ENCODE measurements at places on chromosomes 12 and 14.

GRCh38 chr12:131928080-131928710, 881 bp upstream of the PUS1 start:
- no peak for DNase-seq

- DNase-seq: no peak
These were observed 22.4 kb upstream of the CCDC63 start for GRCh38 chr12:110824342-110824741.

DNA sequence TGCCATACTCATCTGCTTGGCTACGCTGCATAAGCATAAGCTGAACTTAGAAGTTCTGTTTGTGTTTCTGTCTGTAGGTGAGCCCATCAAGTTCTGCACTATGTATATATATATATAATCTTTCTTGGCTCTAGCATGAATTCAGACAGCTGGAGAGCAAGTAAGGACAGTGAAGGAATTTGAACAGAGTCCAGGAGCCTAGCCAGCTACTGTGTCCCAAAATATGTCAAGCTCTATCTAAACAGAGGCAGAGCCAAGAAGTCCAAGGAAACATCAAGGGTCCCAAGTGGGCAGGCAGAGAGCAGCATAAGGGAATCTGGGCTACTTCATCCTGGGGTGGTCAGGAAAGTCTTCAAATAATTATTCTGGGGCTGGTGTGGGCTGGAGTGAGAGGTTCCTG, 118.5 kb upstream of the NPAS3 start:
- DNase-seq: no peak

GRCh38 chr12:28824849-28825248, 324.2 kb upstream of the FAR2 start:
- no peak for DNase-seq

DNA sequence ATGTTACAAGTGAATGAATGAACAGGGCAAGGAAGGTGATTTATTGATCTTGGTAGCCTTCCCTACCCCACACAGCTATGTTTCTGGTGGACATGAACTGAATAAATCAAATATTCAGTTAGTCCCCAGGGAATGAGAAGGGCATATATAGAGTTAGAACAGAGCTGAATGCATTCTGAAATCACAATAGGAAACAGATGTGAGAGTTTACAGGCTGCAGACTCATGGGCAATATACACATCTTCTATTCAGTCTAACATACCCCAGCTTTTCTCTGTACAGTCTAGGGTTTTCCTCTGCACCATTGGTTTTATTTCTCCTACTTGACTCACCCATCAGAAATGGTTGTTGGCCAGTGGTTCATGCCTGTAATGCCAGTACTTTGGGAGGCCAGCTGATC, 7.3 kb upstream of the STX2 start:
- DNase-seq: no peak

- no peak for DNase-seq
These were observed 38.5 kb downstream of the GNPTAB start for GRCh38 chr12:101792046-101792931.

GRCh38 chr14:51317373-51317772, 77.3 kb downstream of the TMX1 start:
- no peak for DNase-seq

- DNase-seq: no peak
These were observed 46.9 kb upstream of the BCL11B start for GRCh38 chr14:99318959-99319295.

GRCh38 chr12:88361493-88361892, 218.8 kb downstream of the KITLG start:
- DNase-seq: no peak

DNA sequence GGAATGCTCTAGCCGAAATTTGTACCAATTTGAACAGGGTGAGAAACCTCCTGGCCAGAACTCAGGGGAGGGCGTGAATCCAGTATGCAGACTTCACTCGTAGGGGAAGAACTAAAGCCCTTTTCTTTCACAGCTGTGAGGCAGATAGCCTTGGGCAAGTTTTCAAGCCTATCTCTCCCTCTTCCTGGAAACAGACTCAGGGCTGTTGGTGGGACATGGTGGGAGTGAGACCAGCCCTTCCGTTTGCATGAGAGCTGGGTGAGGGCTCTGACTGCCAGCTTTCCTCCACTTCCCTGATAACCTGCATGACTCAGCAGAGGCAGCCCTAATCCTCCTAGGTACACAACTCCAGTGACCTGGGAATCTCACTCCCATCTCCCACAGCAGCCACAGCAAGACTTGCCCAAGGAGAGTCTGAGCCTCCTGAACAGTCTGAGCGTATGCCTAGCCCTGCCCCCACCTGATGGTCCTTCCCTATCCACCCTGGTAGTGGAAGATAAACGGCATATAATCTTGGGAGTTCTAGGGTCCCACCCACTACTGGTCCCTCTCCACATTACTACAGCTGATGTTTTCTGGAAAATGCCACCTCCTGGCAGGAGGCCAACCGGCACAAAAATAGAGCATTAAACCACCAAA, 170.1 kb upstream of the AMIGO2 start:
- DNase-seq: no peak

DNA sequence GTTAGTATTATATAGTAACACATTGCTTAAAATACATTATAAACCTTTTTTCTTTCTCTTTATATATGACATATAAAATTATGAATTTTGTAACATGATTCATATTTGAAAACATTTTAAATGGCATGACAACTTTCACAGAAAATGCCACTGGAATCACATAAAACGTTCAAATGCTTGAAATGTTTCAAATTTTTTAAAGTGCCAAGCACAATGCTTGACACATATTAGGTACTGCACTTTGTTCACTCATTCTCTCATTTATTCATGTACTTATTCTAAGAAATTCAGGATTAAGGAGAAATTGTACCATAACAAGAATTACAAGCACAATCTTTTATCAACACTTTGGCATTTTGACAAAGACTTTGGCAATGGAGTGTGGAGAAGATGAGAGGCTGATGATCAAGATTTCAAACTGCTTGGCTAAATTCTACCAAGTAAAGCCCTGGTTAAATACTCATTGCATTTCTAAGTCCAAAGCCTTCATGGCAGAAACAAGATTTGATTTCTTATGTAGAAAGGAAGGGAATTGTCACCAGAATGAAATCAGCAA, 232.2 kb downstream of the C12orf50 start:
- DNase-seq: no peak

GRCh38 chr12:98870504-98870903, 225.4 kb downstream of the APAF1 start:
- no peak for DNase-seq

- no peak for DNase-seq
These were observed 195.5 kb upstream of the BTG1 start for GRCh38 chr12:92341065-92341668.

- DNase-seq: no peak
These were observed 162.2 kb downstream of the STXBP6 start for GRCh38 chr14:24887623-24888304.

DNA sequence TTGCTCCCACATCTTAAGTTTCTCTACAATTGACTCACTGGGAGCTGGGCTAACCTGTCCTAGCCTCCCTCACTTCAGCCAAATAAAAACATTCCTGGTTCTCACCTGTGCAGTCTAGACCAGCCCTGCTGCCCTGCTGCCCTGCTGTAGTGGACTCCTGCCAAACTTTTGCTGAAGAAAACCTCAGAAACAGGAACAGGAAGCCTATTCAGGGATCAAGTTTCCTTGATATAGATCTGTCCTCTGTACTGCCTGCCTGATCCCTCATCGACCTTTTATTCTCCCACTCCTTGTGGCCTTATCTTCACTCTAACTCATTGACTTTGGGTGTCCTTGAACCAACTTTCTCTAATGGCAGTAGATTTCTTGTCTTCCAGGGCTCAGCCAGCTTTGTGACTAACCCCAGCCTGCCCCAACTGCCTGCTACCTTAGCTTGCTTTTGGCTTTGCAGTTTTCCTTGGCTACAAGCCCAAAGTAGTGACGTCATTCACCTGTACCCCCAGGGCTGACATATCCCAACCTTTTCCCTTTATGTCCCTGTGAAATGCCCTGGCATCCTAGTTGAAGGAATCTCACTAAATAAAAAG, 234.8 kb downstream of the DUSP6 start:
- DNase-seq: no peak

DNA sequence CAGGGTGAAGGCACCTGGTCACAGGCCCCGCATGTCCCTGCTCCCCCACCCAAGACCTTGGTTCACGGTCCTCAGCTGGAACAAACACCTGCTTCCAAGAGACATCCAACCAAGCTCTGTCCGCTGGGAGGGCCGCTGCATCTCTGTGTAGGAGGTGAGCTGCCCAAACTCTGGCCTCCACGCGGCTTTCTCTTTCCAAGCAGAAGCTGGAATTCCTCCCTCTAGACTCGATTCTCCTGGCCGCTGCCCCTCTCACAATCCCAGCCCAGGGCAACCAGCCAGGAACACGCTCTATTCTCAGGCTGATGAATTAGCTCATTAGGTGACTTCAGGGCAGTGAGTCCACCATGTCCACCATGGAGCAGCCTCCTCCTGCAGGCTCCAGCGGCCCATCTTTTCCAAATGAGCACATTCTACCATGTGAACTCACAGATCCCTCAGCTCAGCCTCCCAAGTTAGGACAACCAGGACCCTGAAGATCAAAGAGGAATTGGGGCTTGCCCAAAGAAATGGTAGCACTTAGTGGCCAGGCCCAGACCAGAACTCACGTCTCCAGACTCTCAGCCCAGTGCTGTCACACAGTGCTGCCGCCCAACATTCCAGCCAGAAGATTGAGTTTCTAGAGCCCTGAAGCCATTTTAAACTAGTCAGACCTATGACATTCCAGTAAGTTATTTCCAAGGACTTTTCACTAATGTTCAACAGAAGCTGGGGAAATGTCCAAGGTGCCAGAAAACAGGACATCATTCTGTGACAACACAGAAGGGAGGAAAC, 146.6 kb downstream of the ANO2 start:
- no peak for DNase-seq

- DNase-seq: no peak
These were observed 7.3 kb downstream of the STXBP6 start for GRCh38 chr14:25042362-25043299.

GRCh38 chr12:124919521-124920352, 5.3 kb upstream of the UBC start:
- no peak for DNase-seq

GRCh38 chr12:3454780-3455179, 36.2 kb upstream of the PRMT8 start:
- no peak for DNase-seq

DNA sequence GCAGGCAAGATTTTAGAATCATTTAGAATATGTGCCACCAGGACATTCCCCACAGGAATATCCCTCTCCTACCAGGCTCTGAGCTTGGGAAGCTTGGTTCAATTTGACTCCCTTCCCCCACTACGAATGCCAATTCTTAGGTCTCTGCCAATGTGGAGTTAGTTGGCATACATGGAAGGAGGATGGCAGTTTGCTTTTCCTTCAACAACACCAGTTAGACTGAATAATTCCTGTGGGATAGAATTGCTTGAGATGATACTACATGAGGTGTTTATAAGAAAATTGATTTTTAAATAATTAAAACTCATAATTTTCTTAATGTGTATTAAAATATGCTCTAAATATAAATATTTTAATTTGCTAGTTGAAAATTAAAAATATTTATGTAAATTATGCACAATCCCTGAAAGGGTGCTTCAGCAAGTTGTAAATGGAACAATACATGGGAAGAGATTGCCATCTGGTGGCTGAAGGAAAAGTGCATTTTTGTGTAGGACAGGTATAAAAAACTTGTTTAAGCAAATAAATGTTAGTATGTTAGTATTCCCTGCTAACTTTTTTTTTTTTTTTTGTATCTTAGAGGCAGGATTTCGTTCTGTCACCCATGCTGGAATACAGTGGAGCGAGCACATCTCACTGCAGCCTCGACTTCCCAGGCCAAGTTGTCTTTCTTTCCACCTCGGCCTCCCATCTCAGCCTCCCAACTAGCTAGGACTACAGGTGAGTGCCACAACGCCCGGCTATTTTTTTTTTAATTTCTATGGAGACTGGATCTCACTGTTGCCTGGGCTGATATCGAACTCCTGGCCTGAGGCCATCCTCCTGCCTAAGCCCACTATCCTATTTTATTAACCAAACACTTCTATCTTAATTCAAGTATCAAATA, 25.8 kb upstream of the STRAP start:
- no peak for DNase-seq

DNA sequence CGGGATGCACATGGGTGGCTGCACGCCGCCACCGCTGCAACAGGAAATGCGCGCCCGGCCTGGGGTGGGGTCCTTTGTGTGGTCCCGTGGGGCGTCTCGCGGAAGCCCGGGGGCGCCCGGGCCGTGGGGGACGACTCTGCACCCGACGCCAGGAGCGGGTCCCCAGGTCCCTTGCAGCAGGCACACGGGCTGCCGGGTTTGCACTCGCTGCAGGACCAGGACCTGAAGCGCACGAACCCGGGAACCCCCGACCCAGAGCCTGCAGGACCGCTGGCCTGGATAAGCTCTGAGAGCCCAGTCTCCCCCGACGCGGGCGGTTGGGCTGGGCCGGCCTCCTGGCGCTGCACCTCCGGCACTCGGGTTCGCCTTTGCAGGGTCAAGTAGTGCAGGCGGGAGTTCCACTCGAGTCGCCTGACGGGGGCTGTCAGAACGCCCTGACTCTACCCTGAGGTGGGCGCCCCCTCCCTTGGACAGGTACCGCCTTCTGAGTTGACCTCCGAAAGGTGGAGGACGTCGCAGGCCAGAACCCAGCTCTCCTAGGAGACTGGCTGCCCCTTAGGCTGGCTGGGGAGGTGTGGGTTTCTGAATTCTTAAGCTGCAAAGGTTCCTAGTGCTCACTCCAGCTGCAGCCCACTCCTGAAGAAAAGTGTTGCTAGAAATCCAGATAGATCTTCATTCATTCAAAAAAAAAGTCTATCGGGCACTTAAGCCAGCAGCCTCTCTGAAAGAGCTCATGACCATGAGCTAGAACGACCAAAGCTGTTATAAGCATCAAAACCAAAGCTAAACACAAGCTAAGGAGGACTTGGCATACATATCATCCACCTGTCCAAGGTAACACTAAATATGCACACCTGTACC, 68.0 kb downstream of the RNF34 start:
- no peak for DNase-seq

DNA sequence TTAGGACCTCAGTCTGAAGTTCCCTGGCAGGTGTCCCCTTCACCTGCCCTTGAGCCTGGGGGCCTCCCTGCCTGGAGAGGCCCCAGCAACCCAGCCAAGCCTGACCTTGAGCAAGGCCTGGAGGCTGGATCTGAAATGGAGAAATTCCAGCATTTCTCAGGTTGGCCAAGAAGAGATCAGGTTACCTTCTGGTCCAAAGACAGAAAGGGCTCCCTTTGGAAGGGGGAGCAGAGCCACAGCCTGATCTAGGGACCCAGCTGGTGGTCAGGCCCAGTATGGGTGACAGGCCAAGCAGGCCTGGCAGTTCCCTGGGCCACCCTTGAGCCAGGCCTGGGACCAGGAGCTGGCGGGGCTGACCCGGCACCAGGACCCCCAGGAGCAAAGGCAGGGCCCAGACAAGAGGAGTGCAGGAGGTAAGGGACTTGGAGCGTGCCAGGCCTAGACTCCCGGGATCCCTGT, 82.8 kb downstream of the TNFAIP2 start:
- no peak for DNase-seq

DNA sequence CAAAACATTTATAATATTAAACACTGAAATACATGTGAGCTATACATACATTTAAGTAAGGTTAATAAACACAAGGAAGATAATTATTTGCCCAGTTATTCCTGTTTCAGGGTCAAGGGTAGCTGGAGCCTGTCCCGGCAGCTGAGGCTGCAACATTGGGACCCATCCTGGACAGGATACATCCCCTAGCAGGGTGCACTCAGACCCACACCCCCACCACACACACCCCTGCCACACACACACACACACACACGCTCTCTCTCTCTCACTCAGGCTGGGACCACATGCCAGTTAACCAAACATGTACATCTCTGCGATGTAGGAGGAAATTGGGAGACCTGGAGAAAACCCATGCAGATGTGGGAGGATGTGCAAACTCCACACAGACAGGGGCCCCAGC, 112.6 kb upstream of the TMCC3 start:
- DNase-seq: no peak
